ENCODE measurements at places on chromosomes 4 and X.
A peak's percentile ranks its signal among the peaks of the same experiment; 100 is the strongest.

GRCh38 chr4:9979101-9979701 is 42.1 kb downstream of the SLC2A9 start:
- no peak for DNase-seq

DNA sequence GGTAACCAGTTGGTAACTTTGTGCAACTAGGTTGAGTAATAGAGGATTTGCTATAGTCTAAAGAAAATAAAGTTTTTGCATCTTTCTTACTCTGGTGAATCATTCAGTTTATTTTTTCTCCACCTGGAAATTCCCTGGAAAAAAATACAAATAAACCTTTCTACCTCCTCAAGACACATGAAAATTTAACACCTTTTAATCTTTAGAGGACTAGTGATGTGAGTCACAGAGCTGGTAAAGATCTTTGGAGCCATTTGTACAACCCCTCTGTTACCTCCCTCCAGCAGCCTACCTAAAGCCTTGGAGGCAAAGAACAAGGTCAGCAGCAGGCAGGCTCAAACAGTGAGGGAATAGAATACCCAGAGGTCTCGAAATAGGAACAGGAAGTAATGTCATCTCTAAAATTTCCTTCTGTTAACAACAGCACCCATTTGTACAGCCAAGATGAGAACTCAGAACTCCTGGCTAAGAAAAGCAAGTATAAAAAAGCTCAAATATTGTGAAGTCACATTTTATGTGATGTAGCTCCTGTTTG is 10.2 kb upstream of the MAOB start:
- DNase-seq, result no peak

- DNase-seq, result no peak
Measured at GRCh38 chr4:123449362-123449761, 52.8 kb downstream of the SPRY1 start.

GRCh38 chr4:66123190-66123589 is 452.9 kb upstream of the EPHA5 start:
- no peak for DNase-seq

- DNase-seq, result no peak
Measured at GRCh38 chr4:98951710-98952109, 22.8 kb upstream of the EIF4E start.

- no peak for DNase-seq
Measured at GRCh38 chrX:53086464-53086863, 4.3 kb downstream of the TSPYL2 start.

- no peak for DNase-seq
Measured at GRCh38 chr4:127957105-127957504, 7.9 kb downstream of the MFSD8 start.

DNA sequence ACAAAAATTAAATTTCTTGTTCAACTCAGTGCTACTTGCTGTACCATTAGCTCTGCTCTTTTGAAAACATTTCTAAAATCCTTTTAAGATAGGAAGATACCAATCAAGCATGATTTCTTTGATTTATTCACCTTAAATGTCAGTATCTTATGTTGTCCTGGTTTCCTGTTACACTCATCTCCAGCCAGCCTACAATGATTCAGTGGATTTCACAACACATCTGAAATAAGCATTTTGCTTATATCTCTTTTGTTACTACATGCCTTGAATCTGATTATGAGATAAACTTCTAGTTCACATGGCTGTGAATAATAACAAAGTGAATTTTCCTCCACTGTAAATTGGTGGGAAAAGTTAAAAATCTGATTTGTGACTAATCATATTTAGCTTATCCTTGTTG is 112.5 kb upstream of the BMP3 start:
- DNase-seq, result no peak

GRCh38 chrX:101550751-101551379 is 518 bp downstream of the ARMCX1 start:
- no peak for DNase-seq

DNA sequence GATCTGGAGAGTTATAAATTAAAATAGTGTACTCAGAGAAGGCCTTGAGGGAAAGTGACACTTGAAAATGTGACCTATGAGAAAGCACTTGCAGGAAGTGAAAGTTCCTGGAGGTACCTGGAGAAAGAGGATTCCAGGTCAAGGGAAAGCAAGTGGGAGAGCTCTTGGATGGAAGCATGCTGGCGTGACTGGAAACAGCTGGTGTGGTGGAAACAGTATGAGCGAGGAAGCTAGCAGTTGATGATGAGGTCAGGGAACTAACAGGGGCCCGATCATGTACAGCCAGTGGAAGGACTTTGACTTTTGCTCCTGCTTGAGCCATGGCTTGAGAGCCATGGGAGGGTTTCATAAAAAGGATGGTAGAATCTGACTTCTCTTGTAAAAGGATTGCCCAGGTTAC is 9.5 kb upstream of the CLCN5 start:
- DNase-seq, result no peak

GRCh38 chr4:159097785-159098184 is 5.1 kb upstream of the RAPGEF2 start:
- DNase-seq, result no peak

DNA sequence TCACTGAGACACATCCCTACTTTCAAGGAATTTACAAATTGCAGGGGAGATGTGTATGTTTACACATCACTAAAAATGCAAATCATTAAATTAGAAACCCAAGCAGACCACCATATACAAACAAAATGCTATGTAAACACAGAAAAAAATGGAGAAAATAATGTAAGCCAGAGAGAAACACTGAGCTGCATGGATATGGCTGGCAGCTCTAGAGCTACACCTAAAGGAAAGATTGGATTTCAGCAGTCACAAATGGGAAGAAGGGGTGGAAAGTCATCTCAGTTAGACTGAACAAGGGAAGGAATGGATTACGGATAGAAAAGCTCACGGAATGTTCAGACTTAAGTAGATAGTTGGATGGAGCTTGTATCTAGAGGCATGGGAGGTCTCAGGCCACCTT is 186.3 kb downstream of the MOSPD2 start:
- DNase-seq, result no peak

DNA sequence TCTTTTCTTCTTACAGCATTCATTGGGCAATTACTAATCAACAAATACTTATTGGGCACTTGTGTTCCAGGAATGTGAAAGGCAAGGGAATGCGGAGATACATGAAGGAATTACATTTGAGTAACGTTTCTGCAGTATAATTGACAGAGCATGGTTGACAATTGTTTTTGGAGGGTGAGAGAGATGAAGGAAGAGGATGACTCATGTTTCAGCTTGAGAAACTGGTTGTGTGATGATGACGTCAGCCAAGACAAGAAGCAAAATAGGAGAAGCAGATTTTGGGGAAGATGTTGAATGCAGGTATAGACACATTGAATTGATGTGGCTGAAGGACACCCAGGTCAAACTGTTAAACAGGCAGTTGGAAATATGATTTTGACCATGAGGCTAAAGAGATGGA is 8.0 kb upstream of the CPEB2 start:
- DNase-seq, result no peak

DNA sequence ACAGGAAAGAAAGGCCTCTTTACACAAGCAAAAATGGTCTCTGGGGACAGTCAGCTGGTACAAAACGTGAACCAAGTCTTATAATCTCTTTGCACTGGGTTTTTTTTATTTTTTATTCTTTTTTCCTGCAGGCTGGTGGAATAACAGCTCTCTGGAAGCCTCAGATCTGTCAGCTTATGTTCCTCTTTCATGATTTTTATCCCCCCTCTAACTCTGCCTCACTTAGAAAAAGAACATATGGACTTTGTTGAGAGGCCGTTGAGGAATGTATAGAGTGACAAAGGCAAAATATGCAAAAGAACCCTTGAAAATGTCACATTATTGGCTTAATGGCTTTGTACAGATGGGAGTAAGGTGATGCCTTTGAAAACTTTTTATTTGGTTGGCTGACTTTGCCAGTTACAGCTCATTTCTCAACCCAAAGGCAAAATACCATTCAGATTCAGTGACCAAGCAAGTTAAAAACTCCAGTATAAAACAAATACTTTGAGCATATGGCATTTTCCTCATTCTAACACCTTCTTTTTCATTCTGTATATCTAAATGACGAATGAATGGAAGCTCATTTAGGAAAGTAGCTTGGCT is 111.1 kb downstream of the RNF150 start:
- DNase-seq, result no peak

DNA sequence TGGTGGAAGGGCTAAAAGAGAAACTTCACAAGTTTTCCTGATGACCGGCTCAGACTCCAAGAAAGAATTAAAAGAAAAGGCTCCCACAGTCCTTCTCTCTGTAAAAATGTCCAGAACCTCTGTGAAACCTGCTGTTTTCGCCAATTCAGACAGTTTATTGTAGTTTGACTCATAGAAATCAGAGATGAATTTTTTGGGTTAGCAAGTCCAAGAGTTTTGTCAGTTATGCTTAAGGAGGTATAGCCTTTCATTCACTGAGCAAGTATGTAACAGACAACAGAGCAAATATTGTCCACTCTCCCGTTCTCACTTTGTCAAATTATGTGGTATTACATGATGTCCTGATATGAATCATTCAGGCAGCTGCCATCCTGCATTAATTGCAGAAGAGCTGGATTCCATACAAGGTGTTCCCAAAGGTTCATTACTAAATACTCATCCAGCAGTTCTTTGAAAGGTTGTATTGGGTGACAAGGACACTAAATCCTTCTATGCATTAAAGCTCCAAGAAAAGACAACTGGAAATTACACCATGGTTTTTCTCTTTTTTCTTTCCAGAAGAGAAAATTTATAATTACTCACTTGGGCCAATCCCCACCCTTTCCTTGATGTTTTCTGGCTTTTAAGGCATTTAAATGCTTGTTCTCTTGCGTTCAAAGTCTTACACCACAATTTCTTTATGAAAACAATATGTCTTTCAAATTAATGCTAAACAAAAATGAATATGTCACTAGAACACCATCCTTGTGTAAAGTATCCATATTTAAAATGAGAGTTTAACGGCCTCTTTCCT is 30.0 kb upstream of the PLAC1 start:
- no peak for DNase-seq

DNA sequence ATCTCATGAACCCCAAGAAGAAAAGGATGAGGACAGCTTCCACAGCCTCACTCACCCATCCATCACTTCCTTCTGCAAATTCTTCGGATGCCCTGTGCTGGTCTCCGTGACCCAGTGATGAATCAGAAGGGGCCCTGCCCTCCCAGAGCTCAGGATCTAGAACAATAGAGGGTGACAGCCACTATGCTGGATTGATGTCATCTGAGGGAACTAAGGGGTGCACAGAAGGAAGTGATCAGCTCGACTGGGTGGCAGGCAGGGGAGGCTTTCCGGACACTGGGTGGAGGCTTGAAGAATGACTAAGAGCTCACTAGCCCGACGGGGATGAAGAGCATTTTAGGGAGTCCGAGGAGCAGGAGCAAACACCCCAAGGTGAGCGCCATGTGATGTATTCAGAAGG is 1.4 kb upstream of the ZNF185 start:
- DNase-seq, result no peak

GRCh38 chr4:14853176-14853943 is 148.9 kb upstream of the CPEB2 start:
- DNase-seq, result peak; percentile 13

DNA sequence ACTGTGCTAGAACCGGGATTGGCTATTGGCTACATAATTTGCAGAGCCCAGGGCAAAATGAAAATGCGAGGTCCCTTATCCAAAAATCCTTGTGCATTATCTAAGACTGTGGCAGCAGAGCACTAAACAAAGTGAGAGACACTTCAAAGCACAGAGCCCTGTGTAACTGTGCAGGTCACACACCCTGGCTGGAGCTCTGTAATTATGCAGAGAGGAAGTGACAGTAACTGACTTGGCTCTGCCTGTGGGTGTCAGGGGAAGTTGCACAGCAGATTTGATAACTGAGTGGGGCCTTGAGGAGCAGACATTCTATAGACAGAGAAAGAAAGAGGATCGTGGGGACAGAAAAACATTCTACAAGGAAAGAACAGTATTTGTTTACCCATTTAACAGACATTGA is 173.5 kb upstream of the FMR1 start:
- DNase-seq, result no peak

GRCh38 chr4:150005537-150005936 is 72.7 kb upstream of the DCLK2 start:
- no peak for DNase-seq

Data from keratinocyte (primary cell).